Uterus (tissue), 4 donors: ENCODE measurements at places on chromosomes 2 and 18. TPM values are rescaled to one million over a fixed set of nuclear protein-coding genes. Genes with fewer than 3 reads are reported as not detected.

Gene RAD51AP2
- total RNA-seq: not detected

Gene ERLEC1
- total RNA-seq: 125 TPM

Gene TXNDC2
- not detected for total RNA-seq

Gene IL36RN
- total RNA-seq: not detected

DNA sequence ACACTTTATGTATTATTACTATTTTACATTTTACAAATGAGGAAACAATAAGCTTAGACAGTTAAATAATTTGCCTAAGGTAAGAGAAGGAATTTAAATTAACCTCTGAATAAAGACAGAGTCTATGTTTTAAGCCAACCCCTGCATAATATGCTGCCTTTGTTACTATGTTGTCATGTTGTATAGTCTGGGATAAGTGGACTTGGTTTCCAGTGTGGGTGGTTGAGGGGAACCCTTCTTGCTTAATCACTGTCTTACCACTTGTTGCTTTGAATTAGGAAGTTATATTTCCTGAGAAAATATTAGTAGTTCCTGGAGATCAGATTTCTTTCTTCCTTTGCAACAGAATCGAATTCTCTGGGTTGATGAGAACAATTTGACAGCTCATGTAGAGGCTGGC lies 52.6 kb downstream of the AGPS start:
- no peak for DNase-seq
